ENCODE measurements at places on chromosomes 5 and 9.

DNA sequence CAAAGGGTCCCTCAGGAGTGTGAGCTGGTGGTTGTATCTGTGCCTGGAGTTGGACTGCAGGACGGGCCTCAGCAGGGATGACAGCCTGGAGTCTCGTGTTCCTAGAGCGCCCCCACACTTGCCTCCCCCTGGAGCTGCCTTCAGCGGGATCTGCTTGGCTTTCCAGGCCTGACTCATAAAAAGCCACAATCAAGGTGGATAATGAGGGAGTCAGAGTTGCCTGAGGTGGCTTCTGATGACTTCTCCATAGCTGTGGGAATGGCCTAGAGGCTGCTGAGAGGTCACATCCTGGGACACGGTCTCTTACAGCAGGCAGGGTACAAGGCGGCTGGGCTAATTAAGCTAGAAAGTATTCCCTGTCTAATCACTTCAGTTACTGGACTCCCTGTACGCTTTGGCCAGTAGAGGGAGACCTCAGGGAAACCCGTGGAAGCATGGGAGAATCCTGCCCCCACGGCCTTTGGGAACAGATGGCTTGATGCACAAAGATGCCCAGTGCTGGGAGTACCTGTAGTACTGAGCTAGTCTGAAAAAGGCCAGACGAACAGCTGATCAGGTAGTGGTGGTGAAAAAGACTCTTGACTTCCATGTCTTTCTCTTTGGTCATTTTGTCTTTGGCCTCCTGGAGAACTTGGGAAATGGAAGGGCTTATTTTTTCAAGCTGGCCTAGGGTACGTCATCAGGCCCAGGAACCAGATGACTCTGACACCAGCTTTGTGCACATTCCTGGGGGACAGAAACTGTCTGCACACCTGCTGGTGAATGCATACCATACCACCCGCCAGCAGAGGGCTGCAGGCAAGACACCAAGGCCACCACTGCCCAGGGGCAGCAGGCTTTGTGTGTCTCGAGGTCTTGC is 16.1 kb upstream of the FRRS1L start:
- DNase-seq, result no peak

DNA sequence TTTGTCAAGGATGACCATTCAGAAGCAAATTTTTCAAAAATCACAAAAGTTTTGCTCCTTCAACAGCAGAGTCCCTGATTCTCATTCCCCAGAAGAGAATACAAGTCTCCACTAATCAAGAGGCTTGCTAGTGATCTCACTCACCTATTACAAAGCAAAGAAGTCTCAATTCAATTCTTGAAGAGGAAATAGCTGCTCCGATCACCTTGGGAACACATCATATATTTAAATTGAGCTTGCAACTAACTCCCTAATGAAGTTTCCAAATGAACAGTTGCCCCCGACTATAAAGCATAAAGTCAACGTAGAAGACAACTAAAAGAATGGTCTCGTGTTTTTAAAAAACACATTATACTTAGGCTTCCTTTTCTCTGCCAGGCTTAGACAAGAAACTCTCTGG is 1.6 kb downstream of the LIFR start:
- no peak for DNase-seq

- DNase-seq, result peak; percentile 83
These were observed 16.8 kb upstream of the NSD1 start for GRCh38 chr5:177116631-177117373.

- DNase-seq, result no peak
These were observed 214.1 kb downstream of the SMARCA2 start for GRCh38 chr9:2229109-2229721.

DNA sequence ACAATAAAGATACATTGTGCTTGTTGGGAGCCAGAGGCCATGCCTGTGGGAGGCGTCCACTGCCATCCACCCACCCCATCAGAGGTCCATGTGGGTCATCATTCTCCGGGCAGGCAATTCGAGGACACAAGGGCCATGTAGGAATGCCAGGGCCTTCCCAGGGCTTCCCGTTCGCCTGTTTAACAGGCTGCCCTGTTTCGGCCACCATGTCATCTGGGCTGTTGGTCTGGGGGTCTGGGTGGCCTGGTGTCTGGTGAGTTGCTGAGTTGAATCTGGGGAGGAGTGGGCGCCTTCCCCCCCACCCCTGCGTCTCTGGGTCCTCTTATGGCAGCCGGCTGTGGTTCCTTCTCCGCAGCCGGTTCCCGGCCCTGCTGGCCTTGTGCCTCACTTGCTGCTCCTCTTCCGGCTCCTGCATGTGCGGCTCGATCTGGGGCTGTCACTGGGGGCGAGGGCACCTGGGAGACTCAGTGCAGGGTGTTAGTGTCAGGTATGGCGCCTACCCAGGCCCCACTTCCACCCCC is 117.4 kb downstream of the WNK2 start:
- DNase-seq, result no peak

DNA sequence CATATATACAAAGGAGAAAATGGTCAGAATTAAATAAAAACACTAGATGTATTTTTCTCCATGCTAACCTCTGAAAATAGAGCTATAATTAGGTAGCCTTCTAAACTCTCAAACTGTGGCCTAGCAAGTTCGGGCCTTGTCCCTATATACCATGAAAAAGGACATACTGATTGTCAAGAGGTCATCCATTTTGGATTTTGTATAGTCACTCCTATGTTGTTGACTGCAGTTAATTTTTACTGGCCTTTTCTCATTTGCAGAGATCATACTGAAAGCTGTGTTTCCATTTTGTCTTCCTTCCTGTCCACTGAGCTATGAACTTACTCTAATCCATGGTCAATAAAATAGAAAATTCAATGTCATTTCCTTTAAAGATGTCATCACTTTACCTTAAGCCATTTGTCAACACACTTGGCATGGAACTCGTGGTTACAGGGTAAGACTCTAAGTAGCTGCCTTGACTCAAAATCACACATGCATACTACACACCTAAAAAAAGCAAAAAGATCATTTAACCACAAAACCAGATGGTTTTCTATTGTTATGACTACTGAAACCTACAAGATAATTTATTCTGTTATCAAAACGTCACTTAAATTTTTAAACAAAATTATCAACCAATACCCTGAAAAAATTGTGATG is 58.0 kb downstream of the RNF38 start:
- DNase-seq, result no peak

- no peak for DNase-seq
These were observed 26.0 kb downstream of the RLN2 start for GRCh38 chr9:5278486-5278885.

DNA sequence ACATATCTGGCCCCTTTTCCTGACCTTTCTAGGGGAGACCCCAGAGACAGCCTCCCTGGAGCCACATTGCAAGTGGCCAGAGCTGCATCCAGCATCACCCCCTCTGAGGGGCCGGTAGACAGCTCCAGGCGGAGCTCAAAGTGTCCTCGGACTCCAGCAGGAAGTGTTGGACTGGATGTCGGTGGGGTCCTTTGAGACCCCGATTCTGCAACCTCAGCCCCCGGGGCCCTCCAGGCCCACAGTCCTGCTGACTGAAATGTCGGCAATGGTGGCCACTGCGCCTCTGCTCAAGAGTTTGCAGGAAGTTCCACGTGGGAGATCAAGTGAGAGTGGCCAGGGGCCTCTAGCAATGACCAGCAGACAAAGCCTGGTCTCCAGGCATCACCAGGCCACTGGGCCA is 115.9 kb upstream of the FOXD4L5 start:
- no peak for DNase-seq

- DNase-seq, result no peak
These were observed 13.3 kb downstream of the PHAX start for GRCh38 chr5:126613941-126614592.

DNA sequence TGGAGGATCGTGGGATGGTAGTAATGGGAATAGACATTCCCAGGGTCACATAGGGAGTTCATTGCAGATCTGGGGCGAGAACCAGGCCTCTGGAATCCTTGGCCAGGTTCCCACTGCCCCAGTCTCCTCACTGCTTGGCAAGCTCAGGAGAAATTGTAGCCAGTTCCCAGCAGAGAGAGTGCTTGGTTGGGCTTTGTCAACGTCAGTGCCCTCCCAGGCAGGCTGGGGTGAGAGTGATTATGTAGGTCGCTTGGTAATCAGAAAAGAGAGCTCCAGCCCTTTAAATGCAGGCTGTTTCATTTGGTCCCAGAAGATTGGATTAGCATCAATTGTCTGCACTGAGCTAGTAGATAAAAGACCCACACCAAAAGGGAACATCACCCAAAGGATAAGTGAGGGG is 51.8 kb upstream of the GALNT10 start:
- DNase-seq, result no peak

GRCh38 chr5:171750311-171750788 is 35.3 kb upstream of the SMIM23 start:
- no peak for DNase-seq

GRCh38 chr9:4226331-4227250 is 73.3 kb downstream of the GLIS3 start:
- no peak for DNase-seq

- no peak for DNase-seq
These were observed 56.4 kb downstream of the PFDN1 start for GRCh38 chr5:140246378-140247122.
